ENCODE measurements at places on chromosomes 3 and 15.

- peak; percentile 6 for DNase-seq
These were observed 87.7 kb downstream of the ATP10A start for GRCh38 chr15:25775317-25775912.

GRCh38 chr15:93420050-93420452 lies 331.0 kb upstream of the RGMA start:
- DNase-seq: no peak

- DNase-seq: no peak
These were observed 34.9 kb downstream of the VIPR1 start for GRCh38 chr3:42537350-42537749.

DNA sequence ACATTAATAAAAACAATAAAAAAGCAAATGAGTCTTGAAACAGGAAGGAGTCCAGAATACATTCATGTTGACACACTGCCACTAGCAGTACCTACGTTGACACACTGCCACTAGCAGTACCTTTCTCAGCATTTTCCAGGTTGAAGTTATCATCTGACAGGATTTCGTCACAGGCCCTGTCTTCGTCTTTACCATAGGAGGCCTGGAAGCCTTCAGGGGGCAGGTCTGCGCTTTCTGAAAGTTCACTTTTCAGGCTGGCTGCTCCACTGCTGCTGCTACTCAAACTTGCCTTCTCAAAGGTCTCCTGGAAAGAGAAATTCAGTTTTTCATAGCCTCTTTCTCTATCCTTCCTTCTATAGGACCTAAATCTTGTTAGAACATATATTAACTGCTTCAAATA lies 194.7 kb downstream of the NEK10 start:
- DNase-seq: no peak

DNA sequence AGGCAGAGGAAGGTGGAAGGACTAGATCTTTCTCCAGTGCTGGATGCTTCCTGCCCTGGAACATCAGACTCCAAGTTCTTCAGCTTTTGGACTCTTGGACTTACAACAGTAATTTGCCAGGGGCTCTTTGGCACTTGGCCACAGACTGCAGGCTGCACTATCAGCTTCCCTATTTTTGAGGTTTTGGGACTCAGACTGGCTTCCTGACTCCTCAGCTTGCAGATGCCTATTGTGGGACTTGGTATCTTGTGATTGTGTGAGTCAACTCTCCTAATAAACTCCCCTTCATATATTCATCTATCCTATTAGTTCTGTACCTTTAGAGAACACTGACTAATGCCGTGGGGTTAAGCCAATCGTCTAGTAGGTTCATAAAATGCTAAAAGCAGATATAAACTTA lies 8.8 kb upstream of the B3GNT5 start:
- DNase-seq: no peak

DNA sequence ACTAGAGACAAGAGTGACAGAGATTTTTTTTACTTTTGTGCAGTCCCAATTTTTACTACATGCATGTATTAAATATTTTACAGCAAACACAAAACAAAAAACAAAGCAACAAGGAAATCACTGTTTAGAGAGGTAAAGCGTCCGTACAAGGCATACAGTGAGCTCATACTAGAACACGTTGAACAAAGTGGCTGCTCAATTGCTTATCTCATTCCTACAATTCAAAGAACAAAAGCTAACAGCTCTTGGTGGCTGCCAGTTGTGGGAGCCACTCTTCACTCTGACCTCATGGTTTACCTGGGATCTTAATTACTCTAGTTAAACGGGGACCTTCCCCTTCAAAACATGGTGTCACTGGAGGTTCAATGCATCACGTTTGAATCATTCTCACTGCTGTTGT lies 7.6 kb upstream of the ARHGEF26 start:
- no peak for DNase-seq

DNA sequence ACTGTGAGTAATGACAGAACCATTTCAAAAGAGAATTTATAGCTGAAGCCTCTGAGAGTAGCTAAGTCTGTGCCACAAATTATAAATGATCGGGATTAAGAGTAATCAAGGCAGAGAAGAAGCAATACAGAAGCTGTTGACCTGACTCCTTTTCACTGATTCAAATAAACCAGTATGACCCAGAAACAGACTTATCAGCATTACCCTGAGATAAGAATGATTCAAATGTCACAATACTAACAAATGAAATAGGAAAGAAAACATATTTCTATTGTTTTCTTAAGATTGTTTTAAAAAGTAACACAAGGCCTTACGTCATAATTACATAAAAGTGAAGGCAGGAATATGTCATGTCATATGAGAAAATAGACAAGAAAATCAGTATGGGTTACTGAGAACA lies 1534.6 kb downstream of the SI start:
- no peak for DNase-seq
